B cell (primary cell): ENCODE measurements at places on chromosomes 5 and 9.

GRCh38 chr5:71751422-71751821, 32.3 kb downstream of the CARTPT start:
- no peak for DNase-seq

DNA sequence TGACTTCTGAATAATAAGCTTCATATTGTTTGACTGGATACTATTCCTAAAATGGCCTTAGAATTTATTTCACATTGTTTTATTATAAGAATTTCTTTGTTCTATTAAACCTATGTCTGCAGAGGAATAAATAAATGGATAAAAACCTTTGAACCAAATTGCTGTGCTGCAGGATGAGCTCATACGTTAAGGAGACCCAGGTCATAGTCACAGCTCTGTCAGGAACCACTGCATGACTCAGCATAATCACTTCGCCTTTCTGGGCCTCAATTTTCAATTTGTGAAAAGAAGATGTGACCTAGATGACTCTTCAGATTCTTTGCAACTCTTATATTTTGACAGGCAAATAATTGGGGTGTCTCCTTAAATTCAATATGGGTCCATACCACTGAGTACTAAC, 36.7 kb upstream of the HMHB1 start:
- DNase-seq, result no peak

DNA sequence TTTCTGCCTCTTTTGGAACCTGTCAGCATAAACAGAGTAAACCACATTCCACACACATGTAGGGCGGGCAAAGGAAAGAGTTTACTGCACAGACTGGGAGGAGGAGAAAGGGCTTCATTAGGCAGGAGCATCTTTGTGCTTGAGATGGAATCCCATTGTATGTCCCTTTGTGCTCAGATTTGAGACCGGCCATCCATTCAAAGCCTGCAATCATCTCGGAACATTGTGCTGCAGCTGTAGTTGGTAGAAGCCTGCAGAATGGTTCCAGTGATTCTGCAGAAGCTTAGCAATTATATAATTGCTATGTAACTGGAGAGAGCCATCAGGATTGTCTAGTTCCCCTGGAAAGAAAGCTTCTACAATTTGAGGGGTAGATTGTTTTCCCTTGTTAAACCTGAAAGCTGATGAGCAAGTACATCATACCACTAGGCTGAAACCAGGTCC, 16.5 kb downstream of the ZNF462 start:
- DNase-seq, result no peak

DNA sequence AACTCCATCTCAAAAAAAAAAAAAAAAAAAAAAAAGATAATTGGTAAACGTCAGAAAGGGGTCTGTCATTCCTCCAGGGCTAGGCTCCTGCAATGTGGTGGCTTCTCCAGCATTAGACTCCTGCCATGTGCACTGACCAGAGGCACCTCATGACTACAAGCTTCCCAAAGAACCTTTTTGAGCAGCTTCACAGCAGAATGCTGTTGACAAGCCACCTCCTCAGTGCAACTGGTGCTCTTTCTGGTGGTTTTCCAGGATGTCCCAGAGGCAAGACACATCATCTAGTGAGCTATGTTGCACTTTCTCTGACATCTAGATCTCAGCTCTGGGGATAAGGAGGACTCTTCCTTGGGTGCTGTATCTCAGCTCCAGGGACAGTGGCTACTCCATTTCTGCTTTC, 11.6 kb downstream of the RPL37 start:
- DNase-seq, result no peak

DNA sequence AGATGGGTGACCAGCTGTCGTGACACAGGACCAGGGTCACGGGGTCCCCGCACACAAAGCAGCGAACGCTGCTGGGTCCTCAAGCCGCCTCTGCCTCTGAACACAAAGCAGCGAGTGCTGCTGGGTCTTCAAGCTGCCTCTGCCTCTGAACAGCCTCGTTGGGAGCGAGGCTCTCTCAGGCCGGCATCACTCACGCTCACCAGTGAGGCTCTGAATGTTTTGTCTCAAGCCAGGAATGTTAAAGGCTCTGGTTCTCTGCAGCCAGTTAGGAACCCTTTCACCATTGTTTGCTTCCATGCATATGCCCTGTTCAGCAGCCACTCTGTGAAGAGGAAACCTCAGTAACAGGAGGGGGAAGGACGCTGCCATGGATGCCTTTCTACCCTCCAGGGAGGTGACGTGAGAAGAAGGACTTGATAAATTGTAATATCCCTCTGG, 82.7 kb upstream of the TAF11L2 start:
- DNase-seq, result no peak

DNA sequence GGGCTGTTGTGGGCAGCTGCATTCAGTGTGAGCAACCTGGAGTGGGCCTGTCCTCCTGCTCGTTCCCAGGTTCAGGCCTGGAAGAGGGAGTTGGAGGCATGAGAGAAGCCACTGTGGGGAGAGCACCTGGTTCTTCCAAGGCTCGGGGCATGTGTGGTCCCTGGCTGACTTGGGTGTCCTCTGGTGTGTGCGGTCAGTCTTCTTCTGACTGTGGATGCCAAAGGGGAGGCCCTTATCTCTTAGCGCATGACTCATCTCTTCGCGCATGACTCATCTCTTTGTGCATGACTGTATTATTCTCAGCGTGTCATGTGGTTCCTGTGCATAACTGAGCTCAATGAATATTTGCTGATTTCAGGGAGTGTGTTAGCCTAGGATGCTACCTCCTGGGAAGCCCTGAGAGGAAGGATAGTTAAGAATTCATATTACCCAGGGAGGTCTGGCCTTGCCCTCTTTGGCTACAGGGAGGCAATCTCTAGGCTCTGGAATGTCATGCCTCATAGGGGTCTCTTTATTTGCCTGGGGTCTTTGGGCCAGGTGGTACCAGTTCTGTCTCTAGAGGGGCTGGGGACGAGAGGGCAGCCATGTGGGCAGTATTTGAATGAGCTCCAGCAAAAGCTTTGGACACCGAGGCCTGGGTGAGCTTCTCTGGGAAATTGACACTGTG, 188.7 kb downstream of the HSPA4 start:
- DNase-seq, result no peak

DNA sequence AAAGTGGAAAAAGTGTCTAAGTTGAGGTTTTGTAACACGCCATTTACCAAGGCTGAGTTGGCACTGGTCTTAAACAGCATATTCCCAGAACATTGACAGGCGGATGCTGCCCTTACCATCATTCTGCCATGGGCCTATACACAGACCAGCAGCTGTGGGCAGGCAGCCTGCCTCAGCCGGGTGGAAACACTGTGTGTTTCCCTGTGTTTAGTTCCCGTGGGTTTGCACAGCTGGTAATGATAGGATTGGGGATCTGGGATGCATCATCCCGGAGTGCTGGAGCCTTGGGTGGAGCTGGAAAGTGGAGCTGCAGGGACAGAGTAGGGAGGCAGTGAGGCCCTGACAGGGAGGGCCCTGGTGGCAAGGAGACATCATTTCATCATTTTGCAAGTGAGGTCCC, 5.5 kb upstream of the FGD3 start:
- DNase-seq, result no peak

- no peak for DNase-seq
Measured at GRCh38 chr5:16525651-16526050, 60.1 kb upstream of the ZNF622 start.

- no peak for DNase-seq
Measured at GRCh38 chr5:96582343-96582742, 79.8 kb upstream of the CAST start.

DNA sequence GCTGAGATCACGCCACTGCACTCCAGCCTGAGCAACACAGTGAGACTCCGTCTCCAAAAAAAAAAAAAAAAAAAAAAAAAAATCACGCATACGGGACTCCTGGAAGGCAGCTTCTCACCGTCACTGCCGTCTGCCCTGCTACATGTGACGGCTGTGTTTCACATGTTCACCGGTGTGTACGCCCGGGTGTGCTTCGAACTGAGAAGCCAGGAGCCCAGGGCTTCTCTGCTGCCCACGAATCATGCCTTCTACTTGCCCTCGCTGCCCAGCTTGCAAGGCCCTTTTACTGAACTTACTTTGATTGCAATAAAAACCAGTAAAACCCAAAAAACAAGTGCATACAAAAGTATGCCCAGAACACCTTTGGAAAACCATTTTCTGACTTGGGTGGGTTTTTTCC, 5.8 kb upstream of the NKD2 start:
- DNase-seq, result no peak

DNA sequence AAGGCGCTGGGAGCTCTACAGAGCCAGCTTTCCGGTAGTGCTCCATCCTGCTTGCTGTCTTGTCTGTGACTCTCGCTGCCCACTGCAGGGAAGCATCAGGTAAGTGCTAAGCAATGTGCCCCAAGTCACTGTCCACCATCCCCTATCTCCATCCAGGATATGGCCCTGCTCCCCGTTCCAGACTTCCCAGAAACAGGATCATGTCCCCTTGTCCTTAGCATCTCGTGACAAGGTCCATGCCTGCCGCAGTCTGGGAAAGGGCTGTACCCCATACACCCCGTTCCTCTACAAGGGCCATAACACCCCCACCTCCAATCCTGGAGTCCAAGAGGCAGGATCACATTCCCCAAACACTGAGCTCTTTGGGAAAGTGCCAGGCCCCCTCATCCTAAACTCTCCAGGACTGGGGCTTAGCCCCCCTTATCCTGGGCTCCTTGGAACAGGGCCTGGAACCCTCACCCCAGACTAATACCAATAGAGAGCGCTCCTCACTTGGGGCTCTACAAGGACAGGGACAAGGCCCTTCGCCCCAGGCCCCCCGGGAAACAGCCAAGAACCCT, 566 bp downstream of the RPP25L start:
- no peak for DNase-seq

DNA sequence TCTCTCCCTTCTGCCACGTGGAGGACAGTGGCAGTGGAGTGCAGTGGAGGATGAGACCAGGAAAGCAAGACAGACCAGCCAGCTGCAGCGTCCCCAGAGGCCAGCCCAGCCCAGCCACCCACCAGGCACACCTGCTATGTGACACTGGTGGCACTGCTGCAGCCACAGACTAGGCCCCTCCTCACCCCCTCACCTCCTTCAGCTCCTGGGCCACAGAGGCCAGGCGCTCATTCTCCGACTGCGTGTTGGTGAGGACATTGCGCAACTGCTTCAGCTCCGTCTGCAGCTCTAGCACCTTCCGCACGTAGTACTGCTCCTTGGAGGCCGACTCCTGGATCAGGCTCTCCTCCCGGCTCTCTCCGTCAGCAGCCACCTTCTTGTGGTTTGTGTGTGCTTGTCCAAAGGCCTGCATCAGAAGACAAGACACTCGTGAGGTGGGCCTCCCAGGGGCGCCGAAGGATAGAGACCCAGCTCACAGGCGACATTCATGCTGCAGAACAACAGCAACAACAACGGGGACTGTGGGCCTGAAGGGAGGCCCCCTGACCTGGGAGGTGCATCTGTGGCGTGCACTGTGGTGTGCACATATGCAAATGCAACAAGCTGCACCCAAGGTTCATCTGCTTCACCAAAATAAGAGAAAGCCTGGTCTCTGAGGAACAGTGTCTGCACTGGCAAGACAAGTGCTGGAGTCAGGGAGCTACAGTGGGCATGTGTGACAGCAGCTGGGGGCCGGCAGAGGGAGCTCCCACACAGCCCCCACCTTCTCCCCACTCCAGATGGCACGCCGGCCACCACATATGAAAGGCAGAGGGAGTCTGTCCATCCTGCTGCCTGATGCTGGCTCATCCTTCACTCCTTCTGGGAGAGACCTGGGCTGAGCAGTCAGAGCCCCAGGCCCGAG, 35.5 kb downstream of the BICD2 start:
- DNase-seq, result peak; percentile 80

DNA sequence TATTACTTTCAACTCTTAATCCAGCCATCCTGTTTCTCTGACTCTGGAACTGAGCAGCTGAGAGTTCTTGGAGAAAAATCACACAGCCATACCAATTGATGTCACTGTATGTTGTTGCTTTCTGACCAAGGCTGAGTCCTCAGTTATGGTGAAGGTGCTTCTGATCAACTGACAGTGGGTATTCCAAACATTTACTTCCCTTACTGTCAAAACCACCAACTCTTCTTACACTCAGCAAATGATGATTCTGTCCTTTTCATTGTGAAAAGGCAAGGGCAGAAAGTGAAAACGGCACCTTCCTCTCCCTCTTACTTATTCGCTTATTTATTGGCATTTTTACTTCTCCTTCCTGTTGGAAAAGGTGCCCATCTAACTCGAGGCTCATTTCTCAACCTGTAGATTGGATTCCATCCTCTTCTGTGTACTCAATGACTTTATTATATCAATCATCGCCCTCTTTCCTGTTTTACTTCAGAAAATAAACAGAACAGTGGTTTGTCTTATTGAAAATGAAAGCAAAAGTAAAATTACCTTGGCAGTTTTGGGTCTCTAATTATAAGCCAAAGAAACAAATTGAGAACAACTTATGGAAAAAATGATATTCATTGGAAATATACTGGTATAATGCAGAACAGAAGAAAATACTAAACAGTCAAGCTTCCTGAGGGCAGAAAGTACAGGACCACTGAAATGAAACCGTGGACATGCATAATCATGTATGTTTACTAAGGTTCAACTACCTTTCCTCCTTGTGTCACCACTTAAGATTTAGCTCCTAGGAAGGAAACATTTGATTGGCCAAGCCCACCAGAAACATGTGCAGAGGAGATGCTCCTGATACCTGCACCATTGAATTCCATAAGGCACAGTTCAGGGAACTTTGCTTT, 104.5 kb upstream of the CHD1 start:
- peak; percentile 55 for DNase-seq

DNA sequence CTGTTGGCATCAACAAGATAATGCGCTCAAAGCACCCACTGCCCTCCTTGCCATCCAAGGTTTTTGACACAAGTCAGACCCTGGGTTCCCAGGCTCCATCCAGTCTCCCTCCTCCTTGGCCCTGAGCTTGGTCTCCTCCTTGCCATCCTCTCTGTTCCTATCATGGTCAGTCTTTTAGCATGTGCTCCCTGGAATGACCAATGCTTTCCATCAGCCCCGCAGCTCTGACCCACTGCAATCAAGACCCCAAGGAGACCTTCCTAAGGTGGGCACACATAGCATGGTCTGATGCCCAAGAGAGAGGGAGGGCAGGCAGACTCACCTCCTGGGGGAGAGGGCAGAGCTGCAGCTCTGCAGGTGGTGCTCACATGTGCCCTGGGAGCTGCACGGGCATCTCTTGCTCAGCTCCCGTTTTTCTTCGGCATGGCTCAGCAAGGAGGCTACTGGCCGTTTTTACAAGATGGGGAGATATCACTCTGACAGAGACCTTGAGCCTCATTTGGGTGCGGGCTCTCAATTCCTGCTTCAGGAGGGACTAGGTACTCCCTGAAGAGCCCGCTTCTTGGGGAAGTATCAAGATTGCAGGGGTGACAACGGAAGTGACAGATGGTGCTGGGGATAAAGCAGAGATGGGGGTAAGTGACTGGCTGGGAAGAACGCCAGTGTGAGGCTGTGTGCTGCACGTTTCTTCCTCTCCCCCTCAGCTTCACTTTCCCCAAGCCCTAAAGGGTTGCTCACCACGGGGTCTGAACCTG, 3.3 kb downstream of the SEPTIN8 start:
- DNase-seq, result no peak

GRCh38 chr5:475704-476101, 32.7 kb downstream of the EXOC3 start:
- DNase-seq, result no peak

DNA sequence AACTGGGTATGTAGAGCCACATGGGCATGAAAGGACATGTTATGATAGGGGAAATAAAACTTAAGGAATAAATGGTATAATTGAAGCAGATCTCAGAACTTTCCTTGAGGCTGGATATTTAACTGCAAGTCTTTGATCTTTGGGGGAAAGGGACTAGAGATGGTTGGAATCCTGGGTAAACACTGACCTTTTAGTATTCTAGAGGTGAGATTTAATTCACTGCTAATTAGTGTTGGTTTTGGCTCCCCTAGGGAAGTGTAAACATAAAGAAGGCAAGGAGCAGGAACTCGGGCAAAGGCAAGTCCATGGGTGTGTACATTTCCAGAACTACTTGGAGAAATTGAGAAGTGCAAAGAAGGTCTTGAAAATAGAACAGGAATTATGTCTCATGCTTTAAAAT, 16.6 kb downstream of the NIM1K start:
- DNase-seq, result no peak
